ENCODE measurements at places on chromosomes 6 and 20. TPM values are rescaled to one million over a fixed set of nuclear protein-coding genes. Genes with fewer than 3 reads are reported as not detected.

FAM83C gene
- total RNA-seq, result not detected

OPRM1 gene
- total RNA-seq, result not detected

PPIL6 gene
- total RNA-seq, result 2.3 TPM

SSTR4 gene
- total RNA-seq, result not detected

TTK gene
- total RNA-seq, result 34.7 TPM

AIF1 gene
- 1.6 TPM for total RNA-seq

CDC5L gene
- total RNA-seq, result 28.9 TPM

EYA4 gene
- 0.26 TPM for total RNA-seq

STX7 gene
- 35.6 TPM for total RNA-seq

TUBE1 gene
- 42.0 TPM for total RNA-seq

PGC gene
- total RNA-seq, result not detected

FERMT1 gene
- 3.5 TPM for total RNA-seq

ADGB gene
- 1.3 TPM for total RNA-seq

TCEA2 gene
- total RNA-seq, result 110 TPM

SYCP2L gene
- 6.0 TPM for total RNA-seq

GLP1R gene
- not detected for total RNA-seq

MAPK13 gene
- total RNA-seq, result 16.0 TPM

SAPCD1 gene
- total RNA-seq, result 8.4 TPM

ACOT8 gene
- 22.4 TPM for total RNA-seq

GNAS gene
- 1,176 TPM for total RNA-seq

VSTM2L gene
- 2.9 TPM for total RNA-seq

FILIP1 gene
- 0.66 TPM for total RNA-seq

MDC1 gene
- 67.0 TPM for total RNA-seq

GMDS gene
- 25.4 TPM for total RNA-seq

SLC22A16 gene
- total RNA-seq, result not detected

SLC39A7 gene
- 123 TPM for total RNA-seq

PLCB1 gene
- total RNA-seq, result 14.9 TPM

METTL24 gene
- 0.52 TPM for total RNA-seq

BNIP5 gene
- not detected for total RNA-seq

TCP11 gene
- not detected for total RNA-seq

DSP gene
- 153 TPM for total RNA-seq

SCRT2 gene
- total RNA-seq, result not detected

SLC22A3 gene
- 4.6 TPM for total RNA-seq

KCNK5 gene
- total RNA-seq, result 29.8 TPM

KCNK16 gene
- total RNA-seq, result not detected
